Stimulated activated CD4-positive, alpha-beta T cell treated with anti-CD3 and anti-CD28 coated beads, Interleukin-2, amount 100 ng/mL, for 4 hours (primary cell): ENCODE measurements at places on chromosomes 3 and 15.

DNA sequence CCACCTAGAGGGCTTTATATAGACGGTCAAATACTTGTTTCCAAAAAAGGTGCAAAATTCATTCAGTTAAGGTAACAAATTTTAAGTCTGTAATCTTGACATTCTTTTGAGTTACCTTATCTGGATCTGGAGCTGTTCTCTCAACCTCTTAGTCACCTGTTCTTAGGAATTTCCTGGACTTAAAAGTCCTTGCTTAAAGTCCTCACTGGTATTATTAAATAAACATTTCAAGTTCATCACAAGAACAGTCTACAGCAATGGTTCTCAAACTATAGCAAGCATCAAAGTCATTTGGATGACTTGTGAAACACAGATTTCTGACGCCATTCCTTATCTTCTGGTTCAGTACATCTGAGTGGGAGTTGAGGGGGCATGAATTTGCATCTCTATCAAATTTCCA is 122.9 kb upstream of the GOLIM4 start:
- no peak for DNase-seq

DNA sequence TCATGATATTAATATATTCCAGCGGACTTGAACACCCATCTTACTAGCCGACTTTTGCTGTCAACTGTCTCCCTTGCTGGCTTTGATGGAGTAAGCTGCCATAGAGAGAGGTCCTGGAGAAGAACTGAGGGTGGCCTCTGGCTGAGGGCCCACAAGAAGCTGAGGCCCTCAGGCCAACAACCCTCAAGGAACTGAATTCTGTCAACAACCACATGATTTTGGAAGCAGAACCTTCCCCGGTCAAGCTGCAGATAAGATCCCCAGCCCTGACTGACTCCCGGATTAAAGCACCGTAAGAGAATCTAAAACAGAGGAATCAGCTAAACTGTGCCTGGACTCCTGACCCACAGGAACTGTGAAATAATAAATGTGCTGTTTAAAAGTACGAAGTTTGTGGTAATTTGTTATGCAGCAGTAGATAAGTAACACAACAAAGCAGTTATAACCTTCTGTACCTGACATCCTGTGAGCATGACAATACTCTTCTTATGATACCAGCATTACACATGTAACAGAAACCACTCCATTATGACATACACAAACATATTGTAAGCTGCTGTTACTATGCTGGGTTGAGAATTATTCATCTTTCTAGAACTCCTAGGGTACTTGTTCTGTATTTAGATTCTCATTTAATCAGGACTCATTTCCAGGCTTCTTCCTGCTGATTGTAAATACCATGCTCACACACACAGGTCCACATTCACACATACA is 66.2 kb downstream of the HES1 start:
- no peak for DNase-seq

DNA sequence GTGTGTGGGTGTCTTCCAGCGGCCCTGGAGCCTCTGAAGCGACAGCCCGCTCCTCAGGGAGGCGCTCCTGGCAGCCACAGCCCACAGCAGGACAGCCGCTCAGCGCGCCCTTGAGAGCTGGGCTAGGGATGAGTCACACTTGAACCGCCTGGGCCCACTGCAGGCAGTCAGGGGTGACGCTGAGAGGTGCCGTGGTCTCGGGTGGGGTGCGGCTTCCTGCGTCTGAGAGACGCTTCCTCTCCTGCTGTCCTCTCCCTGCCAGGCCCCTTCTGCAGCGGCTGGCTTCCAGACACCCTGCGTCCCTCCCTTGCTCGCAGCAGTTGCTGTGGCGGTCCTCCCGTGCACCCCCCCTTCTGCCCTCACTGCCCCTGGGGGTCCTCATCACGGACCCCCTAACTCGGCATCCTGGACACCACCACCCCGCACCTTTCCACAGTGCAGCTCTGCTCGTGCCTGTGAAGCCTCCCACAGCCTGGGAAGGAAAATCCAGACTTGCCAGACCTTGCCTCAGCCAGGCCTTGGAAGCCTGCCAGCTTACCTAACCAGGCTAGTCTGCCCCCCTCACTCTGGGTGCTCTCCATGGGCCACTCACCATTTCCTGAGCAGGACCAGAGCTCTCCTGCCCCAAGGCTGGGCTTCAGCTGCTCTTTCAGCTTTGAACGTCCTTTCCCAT is 1.1 kb upstream of the SPTBN5 start:
- DNase-seq: peak; percentile 73

- no peak for DNase-seq
Observed at GRCh38 chr15:74229686-74230085, 6.4 kb upstream of the CCDC33 start.

DNA sequence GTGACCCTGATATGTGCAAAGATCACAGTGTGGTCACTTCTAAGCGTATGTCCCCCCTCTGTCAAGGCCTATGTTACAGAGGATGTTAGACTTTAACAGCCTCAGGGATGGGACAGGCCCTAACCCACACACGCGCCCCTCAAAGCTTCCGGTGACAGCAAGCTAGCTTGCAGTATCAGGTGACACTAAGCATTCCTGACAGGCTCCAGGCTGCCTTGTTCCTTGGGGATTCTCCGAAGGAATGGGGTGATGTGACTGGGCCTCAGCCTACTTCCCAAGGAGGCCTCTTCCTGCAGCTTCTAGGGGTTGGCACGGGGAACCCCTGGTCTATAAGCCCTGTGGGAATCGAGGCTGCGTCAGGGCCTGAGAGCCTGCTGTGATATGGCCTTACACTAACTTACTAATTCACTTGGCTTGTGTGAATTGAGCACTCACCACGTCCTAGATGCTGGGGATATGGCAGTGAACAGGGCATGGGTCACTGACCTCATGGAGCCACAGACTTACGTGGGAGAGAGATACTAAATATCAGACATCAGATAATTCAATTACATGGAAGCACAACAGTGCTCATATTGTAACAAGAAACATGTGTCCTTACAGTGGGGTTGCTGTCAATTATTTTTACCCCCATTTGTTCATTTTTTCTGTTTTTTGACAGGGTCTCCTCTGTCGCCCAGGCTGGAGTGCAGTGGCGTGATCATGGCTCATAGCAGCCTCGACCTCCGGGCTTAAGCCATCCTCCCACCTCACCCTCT is 11.4 kb upstream of the SPTBN5 start:
- no peak for DNase-seq

GRCh38 chr15:81106560-81106959 is 27.5 kb upstream of the CFAP161 start:
- DNase-seq: peak; percentile 13

DNA sequence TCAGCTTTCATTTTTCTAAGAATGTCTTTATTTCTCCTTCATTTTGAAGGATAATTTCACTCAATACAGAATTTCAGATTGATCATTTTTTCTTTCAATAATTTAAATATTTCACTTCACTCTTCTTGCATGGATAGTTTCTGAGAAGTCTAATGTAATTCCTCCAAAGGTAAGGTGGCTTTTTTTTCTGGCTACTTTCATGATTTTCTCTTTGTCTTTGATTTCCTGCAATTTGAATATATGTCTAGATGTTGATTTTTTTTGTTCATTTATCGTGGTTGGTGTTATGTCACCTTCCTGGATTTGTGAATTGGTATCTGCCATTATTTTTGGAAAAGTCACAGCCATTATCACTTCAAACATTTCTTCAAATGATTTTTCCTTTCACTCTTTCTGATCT is 14.6 kb upstream of the MCF2L2 start:
- DNase-seq: no peak

- DNase-seq: no peak
Observed at GRCh38 chr3:74661672-74662071, 47.2 kb upstream of the CNTN3 start.

DNA sequence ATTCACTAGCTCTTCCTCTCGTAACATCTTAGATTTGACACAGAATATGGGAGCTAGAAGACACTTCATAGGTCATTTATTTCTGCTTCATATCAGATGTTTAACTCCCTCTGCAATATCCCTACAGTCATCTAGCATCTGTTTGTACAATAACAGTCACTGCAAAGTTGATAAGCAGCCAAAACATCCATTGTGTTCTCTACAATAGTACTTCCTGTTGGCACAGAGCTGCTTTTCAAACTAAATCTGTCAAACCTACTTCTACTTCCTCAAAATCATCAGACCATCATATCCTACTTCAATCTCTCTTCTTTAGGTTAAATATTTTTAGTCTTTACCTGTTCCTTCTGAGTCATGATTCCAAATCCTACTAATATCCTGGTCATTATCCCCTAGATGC is 233.2 kb downstream of the FGF12 start:
- DNase-seq: no peak

GRCh38 chr15:86611417-86612040 is 531.9 kb downstream of the AGBL1 start:
- DNase-seq: no peak

DNA sequence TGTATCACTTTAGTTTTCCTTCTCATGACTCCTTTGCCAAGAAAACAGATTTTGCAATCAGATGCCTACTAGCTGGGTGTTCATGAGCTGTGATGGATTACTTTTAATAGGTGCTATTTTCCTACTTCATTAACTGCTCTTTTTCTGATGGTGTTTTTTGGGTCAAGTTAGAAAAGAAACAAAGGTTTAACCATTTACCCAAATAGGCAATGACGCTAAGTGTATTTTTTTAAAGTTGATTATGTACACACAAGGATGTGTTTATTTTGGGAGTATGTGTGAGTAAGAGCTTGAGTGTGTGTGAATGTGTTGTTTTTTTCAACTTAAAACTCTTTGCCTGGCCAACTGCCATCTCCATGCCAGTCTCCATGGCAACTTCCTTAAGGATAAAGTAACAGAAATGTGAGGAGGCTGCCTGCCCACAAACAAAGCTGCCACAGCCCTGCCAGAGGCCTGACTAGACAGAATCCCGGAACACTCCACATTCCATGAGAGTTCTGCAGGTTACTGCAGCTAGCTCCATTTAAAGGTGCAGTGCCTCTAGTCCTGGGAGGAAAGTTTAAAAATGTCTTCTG is 215.6 kb upstream of the RBMS3 start:
- no peak for DNase-seq

GRCh38 chr3:15160662-15161061 is 45.4 kb upstream of the CAPN7 start:
- no peak for DNase-seq

DNA sequence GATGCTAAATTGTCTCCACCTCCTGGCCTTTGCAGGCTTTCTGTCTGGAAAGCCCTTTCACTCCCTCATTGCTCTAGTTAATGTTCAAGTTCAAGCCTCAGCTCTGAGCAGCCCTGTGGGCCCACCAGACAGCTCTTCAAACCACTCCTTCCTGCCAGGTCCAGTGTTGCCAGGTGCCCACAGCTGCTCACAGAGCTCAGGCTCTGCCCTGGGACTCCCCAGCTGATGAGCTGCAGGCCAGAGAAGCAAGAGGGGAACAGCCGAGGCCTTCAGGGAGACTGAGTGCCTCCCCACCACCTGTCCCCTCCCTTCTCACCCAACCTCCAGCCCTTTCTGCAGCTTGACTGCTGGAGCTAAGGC is 1.3 kb upstream of the ZBTB47 start:
- no peak for DNase-seq

- no peak for DNase-seq
Observed at GRCh38 chr3:117483839-117484238, 774.3 kb downstream of the TUSC7 start.

- DNase-seq: no peak
Observed at GRCh38 chr3:132626955-132627354, 29.9 kb downstream of the ACKR4 start.

DNA sequence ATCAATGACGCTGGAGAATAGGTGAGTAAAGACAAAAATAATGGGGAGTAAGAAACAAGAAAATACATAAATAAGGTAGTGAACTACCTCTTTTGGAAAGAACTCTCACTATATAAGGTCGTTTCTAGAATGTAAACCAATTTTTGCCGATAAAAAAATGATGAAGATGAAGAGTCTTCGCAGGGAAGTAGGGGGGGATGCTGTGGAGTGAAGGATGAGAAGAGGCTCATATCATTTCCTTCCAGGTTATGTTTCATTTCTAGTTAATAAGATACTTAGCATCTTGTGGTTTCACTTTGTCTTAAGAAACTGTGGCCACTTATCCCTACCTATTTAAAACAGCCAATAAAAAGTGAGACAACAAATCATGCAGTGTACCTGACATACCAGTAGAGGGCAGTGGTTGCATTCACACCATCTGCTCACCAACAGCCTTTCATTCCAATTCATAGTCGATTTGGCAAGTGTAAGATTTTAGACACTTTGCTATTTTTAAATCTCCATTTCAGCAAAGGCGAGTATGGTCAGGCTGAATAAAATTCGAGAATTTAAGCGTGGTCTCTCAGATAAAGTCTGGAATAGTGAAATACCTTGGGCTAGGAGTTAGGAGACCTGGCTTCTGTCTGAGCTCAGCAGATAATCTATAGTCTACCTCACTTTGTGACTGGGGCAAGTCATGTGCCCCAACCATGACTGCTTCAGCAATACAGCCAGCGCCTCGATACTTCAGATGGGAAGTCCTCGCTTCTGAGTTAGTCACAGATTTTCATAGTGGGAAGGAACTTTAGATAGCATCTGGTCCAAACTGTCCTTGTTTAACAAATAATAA is 28.9 kb upstream of the ICE2 start:
- DNase-seq: peak; percentile 38

DNA sequence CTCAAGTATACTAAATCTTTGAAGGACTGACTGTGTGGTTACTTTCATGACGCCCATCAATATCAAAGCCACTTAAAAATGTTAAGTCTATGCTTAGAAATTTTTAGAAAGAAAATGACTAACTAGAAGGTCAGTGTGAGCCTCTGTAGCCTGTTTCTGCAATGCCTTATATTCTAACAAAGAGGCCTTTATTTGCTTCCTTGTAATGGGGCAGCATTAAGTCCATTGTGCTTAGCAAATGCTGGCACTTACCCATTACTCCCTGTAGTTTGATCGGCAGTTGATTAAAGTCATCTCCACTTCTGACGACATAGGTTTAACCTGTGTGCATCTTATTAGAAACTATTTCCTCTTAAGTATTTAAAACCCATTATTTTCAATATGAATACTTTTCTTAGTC is 91.6 kb upstream of the FAM98B start:
- DNase-seq: no peak

DNA sequence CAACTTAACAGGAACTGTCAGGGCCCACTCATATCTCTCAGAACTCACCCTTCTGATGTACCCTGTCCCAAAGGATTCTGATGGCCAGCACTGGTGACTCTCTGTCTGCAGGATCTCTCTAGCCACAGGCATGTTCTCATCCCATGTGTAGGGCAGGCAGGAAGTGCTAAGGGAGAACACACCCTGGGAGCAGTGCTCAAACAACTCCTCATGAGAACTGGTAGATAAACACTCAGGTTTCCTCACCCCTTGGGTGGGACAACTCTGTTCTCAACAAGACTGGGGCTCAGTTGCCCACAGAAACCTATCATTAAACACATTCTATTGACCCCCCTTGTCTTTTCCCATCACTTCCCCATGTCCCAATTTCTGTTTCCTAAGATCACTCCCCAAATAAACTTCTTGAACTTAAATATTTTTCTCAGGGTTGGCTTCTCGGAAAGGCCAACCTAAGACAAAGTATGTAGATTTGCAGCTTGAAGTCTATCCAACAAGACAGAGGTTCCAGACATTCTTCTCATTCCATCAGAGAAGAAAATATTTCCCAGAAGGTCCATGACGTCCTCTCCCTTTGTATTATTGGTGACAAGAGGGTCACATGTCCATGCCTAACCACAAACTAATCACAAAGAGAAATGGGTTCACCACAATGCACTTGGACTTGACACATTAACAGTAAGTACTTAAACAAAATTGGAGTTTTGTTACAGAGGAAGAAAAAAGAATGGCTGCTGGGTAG is 276.6 kb upstream of the GADL1 start:
- no peak for DNase-seq
